ENCODE measurements at places on chromosomes 1 and 21. TPM values are rescaled to one million over a fixed set of nuclear protein-coding genes. Genes with fewer than 3 reads are reported as not detected.

The GSTM2 gene
- total RNA-seq, result 4.1 TPM

The RUNX3 gene
- 5.3 TPM for total RNA-seq

The ESRRG gene
- total RNA-seq, result not detected

The ERG gene
- total RNA-seq, result not detected

The CTSK gene
- total RNA-seq, result 1.9 TPM

The OTUD7B gene
- total RNA-seq, result 8.1 TPM

The CSMD2 gene
- not detected for total RNA-seq

The CD48 gene
- not detected for total RNA-seq

The SPATA1 gene
- total RNA-seq, result 0.43 TPM

The LRRC38 gene
- not detected for total RNA-seq

The OR14K1 gene
- total RNA-seq, result not detected

The OR2T33 gene
- not detected for total RNA-seq

The PLXNA2 gene
- 1.1 TPM for total RNA-seq

The KCNA2 gene
- total RNA-seq, result 0.06 TPM

The AQP10 gene
- not detected for total RNA-seq

The TFF2 gene
- total RNA-seq, result 0.47 TPM

The PCP4L1 gene
- 0.09 TPM for total RNA-seq

The ADAMTS4 gene
- total RNA-seq, result not detected

Measured in A549 treated with RU486 at 1 μM for 4 hours (cell line).